Neuronal stem cell (in vitro differentiated cells): ENCODE measurements at places on chromosomes 5 and 9.
A peak's percentile ranks its signal among the peaks of the same experiment; 100 is the strongest.

DNA sequence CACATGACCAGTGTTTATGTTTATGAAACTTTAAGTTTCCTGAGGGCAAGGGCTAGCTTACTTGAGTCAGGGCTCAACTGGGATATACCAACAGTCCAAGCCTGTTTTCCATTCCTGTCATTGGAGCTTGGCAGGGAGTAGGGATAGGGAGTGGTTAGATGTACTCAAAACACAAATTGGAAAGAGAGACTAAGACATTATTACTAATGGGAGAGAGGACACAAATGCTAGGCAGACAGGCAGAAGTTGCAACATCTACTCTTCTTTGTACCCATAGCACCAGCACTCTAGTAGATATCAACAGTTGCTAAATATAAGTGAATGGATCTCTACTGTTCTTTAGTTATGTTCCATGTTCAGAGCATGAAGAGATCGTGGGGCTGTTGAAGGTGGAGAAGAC lies 62.8 kb downstream of the NPR3 start:
- DNase-seq = no peak

- no peak for DNase-seq
Measured at GRCh38 chr5:163938595-163938994, 433.2 kb downstream of the MAT2B start.

- DNase-seq = no peak
Measured at GRCh38 chr5:128645581-128645980, 107.5 kb upstream of the FBN2 start.

- no peak for DNase-seq
Measured at GRCh38 chr5:118326481-118327045, 661.8 kb downstream of the DTWD2 start.

- no peak for DNase-seq
Measured at GRCh38 chr5:73947906-73948640, 322.1 kb downstream of the ARHGEF28 start.

DNA sequence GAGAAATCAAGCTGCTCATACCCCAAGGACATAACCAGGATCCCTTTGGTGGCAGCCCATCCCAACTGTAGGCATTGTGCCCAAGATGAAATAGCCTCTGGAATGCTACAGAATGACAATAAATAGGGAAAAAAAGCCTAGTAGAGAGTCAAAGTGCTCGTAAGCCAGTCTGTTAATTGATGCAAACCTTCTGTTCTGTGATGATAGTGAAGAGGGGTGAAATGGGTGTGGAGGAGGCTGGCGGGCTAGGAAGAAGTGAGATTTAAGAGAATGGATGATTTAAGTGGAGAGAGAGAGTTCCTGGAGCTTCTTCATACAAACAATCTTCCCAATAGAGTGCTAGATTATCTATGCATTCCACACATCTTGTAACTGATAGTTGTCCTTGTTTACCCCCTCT lies 301.0 kb upstream of the PCSK5 start:
- DNase-seq = no peak

- no peak for DNase-seq
Measured at GRCh38 chr5:33692980-33693379, 198.8 kb downstream of the ADAMTS12 start.

- DNase-seq = no peak
Measured at GRCh38 chr5:103800741-103801495, 238.3 kb upstream of the NUDT12 start.

- DNase-seq = no peak
Measured at GRCh38 chr9:127805620-127806019, 2.9 kb downstream of the FPGS start.

- no peak for DNase-seq
Measured at GRCh38 chr5:102873379-102873932, 118.4 kb downstream of the PAM start.

GRCh38 chr5:178576591-178577351 lies 13.4 kb downstream of the COL23A1 start:
- DNase-seq = peak; percentile 33

DNA sequence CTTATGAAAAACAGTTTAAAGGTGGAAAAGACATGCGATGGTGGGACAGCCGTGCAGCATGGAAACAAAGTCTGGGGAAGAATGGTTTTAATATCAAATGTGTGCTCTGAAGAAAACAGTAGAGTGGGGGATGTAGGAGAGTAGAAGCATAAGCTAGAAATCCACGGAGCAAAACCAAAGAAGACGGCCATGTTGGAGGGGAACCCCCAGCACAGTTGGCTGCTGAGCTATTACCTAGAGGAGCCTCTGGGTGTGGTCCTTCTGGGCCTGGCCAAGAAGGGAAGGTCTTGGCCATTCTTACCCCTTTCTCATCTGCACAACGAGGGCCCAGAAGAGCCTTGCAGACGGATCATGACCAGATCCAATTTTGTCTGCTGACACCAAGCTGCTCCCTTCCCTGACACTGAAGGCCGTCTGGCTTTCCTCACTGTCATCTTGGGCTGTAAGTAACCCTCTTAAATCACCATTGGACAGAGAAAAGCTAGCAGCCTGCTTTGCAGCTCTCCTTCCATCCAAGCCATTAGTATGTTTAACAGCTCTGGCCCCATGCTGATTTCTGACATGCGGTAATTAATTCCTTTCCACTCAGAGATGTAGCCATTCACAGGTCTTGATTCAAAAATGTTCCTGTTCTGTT lies 189.5 kb downstream of the SEC61B start:
- no peak for DNase-seq

- no peak for DNase-seq
Measured at GRCh38 chr5:68884883-68885282, 208.9 kb upstream of the SLC30A5 start.

- peak; percentile 38 for DNase-seq
Measured at GRCh38 chr9:17135295-17136160, 688 bp downstream of the CNTLN start.

GRCh38 chr5:144072518-144072927 lies 97.9 kb downstream of the YIPF5 start:
- no peak for DNase-seq

DNA sequence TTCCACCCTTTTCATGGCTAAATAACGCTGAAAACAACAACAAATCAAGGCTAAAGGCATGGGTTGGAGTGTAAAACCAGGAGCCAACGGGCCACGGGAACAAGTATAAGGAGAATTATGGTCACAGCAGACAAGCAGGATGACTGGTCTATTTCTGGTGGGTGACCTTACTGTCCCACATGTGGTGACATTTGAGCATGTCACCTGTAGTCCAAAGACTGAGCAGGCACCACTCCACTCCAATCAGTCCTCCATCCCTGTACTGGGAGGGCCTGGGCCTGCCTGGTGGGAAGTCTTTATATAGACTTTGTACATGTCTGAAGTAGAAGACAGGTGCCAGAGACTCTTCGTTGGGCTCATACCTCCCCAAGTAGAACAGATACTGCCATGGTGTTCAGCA lies 36.8 kb downstream of the C9orf153 start:
- no peak for DNase-seq

DNA sequence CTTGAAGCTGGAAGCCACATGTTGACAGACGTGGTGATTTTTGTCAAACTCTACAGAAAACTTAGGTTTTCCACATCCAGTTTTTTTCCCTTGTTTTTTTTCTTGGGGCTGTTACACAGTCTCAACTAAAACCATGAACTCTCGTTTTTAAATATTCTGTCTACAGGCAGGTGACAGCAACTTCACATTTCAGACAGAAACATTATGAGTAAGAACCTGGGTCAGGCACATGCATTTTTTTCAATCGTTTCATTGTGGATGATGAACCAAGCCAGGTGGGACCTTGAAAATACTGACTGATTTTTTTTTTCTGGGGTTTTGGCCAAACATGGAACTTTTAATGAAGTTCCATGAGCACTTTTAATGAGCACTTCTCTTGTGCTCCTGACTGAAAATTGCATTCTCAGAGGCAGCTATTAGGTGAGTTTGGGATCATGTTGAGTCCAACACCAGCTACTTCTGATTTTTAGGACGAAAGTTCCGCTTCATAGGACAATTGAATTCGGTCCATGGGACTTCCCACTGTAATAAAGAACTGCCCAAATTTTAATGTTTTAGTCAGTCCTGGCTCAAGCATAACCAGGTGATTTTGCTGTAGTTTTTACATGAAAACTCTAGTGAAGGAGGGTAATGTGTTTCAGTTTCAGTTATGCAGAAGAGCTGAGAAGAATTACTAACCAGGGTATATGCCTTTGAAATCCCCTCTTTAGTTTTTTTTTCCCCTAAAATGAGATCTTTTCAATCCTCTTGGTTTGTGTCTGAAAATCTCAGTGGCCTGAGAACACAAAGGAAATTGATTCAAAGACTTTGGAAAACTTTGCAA lies 93.2 kb upstream of the ADAMTS16 start:
- no peak for DNase-seq

- no peak for DNase-seq
Measured at GRCh38 chr5:140298183-140298601, 4.7 kb downstream of the PFDN1 start.

DNA sequence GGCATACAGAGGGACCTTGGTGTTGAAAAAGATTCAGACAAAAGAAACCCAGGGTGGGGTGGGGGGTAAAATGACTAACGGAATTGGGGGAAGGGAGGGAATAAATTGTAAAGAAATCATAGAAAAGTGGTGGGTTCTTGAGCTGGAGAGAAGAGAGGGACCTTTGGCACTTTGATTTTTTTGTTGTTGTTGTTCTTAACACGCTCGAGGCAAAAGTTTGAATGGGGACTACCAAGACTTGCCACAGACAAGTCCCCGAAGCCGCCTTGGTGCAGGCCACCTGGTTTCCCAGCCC lies 616 bp downstream of the VCAN start:
- DNase-seq = no peak

GRCh38 chr5:32315221-32316014 lies 2.7 kb upstream of the MTMR12 start:
- no peak for DNase-seq

GRCh38 chr5:170218726-170219125 lies 14.1 kb upstream of the C5orf58 start:
- DNase-seq = no peak

DNA sequence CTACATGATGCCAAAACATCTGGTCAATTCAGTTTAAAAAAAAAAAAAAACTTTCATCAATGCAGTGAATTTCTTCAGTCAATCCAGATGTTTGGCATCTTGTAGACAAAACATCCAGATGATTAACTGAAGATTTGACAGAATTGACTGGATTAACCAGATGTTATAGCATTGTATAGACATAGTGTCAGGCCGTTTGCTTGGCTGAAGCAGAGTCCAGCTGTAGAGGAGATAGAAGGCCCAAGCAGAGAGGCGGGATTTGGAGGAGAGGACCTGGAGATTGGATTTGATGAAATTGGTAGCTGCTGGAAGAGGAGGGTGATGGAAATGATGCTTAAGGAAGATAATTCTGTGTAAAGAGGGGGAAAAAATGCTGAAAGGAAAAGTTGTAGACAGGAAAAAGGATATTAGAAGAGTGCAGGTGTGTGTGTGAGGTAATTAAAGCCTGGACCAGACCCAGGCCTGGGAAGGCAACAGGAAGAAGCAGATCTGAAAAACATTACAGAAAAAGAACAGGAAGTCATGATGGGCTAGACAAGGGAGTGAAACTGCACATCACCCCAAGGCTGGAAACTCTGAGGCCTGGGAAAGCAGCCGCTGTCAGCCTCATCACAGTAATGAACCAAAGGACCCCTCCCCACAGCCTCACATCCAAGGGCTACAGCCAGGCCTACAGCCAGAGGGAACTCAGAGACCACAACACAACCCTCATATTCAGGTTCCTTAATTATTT lies 258.3 kb downstream of the CWC27 start:
- no peak for DNase-seq

- no peak for DNase-seq
Measured at GRCh38 chr5:65695162-65695755, 26.6 kb downstream of the SGTB start.

DNA sequence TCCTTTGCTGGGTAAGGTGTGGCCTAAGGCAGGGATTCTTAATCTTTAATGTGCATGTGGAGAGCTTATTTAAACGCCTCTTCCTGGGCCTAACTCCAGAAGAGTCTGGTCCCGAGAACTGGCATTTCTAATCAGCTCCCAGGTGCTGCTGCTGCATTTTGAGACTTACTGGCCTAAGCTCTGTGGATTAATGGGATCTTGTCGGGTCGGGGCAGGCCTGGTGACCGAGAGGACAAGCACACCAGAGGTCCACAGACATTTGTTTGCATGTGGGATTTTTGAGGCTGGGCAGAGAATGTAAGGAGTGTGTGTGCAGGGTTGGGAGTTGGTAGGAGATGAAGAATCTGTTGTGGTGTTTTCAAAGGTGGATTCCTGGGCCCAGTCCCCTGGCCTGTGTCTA lies 95.0 kb upstream of the DAP start:
- no peak for DNase-seq

DNA sequence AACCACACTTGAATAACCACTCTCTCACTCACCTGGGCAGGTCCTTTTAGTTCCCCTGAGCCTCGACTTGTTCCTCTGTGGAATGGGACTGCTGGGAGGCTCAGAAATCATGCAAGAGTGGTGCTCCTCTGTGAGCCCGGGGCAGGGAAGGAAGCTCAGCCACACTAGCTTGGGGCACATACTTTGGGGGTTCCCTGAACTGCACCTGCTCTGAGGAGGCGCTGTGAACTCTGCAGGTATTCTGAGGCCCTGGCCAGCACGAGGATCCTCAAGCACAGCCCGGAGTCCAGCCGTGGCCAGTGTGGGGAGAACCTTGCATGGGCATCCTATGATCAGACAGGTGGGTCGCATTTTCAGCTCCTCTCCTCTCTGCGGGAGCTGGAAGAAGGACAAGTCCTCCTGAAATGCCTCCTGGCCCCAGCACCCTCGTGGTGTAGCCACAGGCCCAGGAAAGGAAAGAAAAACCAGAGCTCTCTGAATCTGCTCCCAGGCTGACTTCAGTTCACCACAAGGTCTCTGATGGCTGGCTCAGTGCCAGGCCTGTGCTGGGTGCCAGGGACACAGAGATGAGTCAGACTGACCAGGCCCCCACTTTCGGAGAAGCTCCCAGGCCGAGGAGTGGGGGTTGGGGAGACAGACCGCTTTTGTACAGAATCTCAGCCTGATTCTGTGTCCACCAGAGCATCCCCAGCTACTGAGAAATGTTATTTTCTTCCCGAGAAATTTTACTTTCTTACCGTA lies 11.9 kb downstream of the GLIPR2 start:
- DNase-seq = no peak

GRCh38 chr9:80866121-80866520 lies 823.2 kb downstream of the TLE1 start:
- DNase-seq = no peak

DNA sequence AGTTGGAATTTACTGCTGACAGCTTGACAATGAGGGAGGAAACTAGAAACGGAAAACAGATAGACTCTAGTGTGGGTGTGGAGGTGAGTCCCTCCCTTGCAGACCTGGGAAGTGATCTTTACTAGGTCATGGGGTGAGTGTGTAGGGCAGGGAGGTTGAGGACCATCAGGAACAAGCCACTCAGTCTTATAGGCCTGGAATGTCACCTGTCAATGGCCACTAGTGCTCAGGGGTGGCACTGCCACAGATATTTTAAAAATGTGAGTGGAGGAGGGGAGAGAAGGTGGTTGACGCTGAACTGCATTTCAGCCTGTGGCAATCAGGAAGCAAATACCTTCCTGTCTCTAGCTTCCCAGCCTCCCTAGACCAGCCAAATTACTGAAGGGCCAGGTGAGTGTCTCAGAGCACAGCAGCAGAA lies 9.0 kb downstream of the OR2S2 start:
- no peak for DNase-seq

DNA sequence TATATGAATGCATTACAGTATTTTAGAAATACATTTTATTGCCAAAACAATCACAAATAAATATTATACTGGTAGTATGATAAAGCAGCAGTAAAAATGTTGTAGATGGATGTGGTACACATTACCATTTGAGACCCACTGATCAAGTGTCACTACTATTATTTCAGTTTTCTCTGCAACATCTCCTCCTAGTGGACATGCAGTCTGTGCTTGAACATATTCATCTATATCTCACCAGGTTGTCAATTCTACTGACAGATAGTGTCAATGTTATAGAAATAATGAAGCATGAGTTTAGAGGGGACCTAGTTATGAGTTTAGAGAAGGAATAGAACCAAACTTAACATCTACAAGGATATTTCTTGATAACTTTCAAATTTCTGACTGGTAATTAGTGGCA lies 39.2 kb upstream of the ELOVL7 start:
- no peak for DNase-seq
